ENCODE measurements at places on chromosomes 3 and 15.
A peak's percentile ranks its signal among the peaks of the same experiment; 100 is the strongest.

GRCh38 chr3:25747033-25747432 is 36.2 kb downstream of the NGLY1 start:
- no peak for DNase-seq

GRCh38 chr3:134487406-134487805 is 1.5 kb downstream of the CEP63 start:
- peak; percentile 11 for DNase-seq

GRCh38 chr3:197428117-197428801 is 127.5 kb downstream of the BDH1 start:
- DNase-seq: peak; percentile 47

GRCh38 chr3:197508051-197508451 is 47.7 kb downstream of the BDH1 start:
- DNase-seq: no peak

- DNase-seq: no peak
These were observed 49.9 kb upstream of the LPP start for GRCh38 chr3:188104050-188104449.

GRCh38 chr3:24195504-24196230 is 250.6 kb downstream of the NR1D2 start:
- DNase-seq: no peak

GRCh38 chr3:1235526-1236120 is 142.8 kb downstream of the CNTN6 start:
- no peak for DNase-seq

GRCh38 chr3:102180280-102180931 is 254.4 kb upstream of the ZPLD1 start:
- no peak for DNase-seq

- no peak for DNase-seq
These were observed 6.7 kb downstream of the FAM162A start for GRCh38 chr3:122390665-122391064.

DNA sequence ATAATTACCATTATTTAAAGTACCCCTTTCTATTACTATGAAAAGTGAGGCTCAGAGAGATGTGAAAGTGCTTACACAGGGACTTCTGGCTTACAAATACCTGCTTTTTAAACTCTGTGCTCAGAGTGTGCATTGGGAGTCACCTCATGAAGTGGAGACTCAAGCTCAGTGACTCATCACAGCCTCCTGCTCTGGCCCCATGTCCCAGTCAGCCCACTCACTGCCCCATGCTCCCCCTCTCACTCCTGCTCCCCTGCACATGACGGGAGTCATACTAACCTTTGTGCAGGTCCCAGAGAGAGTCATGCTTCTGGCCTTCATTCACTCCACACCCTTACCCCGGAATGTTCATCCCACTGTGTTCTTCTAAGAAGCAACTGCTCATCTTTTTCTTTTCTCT is 20.2 kb downstream of the CCR1 start:
- peak; percentile 9 for DNase-seq

DNA sequence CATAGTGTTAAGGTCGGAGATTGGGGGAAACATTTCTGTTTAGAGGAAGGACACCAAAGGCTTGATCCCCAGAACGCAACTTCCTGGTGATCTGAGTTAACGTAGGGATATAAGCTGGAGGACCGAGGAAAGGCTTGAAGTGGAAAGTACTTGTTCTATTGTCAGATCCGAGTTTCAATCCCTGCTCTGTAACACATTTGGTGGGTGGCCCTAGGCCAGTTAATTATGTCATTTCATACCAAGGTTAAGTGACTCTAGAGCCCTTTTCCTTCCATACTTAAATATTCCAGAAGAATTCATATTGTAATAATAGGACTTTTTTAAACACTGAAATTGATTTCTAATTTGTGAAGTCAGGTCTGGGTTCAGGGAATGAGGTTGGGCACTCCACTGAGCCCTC is 80.9 kb downstream of the RPLP1 start:
- DNase-seq: no peak

DNA sequence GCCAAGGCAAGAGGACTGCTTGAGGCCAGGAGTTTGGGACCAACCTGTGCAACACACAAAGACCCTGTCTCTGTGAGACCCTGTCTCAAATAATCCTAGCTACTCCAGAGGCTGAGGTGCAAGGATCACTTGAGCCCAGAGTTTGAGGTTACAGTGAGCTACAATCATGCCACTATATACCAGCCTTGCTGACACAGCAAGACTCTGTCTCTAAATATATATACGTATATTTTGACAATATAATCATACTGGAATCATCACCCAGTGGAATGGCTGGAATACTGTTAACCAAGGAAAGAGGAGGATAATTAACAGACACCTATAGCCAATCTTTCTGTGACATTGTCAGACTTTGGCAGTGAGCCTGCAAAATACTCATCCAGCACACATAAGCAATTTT is 9.0 kb upstream of the MAP1A start:
- no peak for DNase-seq

DNA sequence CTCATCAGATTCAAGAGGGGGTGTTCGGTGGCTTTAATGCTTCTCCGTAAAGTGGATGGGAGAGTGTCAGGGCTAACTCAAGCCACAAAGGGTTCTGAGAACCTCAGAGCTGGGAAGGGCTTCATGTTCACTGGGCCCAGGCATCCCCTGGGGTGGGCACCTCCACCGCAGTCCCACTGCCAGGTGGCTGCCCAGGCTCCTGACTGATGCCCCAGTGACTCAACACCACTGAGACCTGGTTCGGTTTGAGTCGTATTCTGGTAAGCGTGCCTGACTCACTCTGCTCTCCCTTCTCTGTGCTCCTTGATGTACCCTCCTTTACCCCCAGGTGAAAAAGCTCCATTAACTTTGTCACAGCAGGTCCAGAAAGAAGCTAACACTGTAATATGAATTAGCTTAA is 304.6 kb downstream of the RPLP1 start:
- DNase-seq: peak; percentile 83

DNA sequence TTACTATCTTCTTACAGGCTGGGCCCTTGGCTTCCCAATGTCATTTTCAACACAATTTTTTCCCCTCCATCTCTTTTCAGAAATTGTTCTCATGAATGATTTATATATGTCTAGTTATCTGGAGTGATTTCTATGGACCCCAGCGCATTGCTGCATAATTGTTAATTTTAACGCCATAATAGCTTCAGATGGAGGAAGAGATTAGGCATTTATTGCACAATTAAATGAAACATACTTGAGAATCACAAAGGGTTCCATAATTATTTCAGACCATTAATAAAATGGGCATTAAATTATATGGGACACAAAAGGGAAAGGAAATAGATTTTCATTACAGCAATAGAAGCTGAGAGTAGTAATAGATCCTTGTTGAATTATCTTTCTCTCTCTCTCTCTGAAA is 70.3 kb upstream of the SOX14 start:
- DNase-seq: no peak

DNA sequence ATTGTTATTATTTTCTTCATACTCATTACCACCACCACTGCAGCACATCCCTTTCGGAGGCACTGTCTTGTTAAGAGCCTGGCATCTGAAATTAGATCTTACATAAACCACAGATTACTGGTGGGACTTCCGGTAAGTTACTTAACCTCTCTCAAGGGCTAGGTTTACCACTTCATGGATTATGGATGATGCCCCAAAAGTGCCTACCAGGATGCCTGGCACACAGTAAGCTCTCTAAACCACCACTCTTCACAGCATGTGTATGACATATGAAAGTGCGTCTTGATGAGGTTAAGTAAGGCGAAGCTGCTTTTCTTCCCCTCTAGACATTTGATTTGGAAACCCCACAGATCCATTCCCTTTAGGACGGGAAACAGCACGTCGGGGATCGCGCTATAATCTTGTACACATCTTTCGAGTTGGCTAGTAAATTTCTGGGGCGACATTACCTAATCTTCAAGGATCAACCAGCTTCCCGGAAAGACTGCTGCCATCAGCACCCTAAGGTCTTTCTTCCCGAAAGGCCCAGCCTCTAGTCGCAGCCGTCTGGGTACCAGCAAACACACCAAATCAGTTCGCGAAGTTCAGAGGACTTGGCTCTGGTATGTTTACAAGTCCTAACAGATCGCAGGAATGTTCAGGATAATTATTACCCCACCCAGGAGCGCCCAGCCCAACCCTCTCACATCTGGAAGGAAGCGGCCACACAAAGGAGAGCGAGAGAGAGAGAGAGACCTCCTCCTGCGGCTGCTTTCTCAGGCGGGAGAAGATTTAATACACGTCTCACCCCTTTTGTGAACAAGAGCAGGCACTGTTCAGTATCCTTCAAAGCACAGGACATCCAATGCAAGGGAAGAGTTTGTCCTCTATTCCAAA is 155.1 kb upstream of the FRMD4B start:
- no peak for DNase-seq

DNA sequence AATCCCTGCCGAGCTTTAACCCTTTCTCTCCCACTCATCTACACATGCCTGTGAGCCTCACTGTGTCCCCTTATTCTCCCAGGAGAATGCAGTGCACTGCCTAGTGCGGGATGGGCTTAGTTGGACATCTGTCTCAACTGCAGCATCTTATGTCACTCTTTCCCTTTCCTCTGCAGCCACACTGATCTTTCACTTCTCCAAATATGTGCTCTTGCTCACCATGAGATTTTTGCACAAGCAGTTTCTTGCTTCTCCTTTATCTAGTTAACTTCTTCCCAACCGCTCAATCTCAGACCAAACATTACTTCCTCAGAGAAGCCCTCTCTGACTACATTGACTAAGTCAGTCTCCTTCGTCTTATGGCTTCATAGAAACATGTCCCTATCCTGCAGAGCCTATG is 292.3 kb downstream of the KBTBD8 start:
- no peak for DNase-seq

DNA sequence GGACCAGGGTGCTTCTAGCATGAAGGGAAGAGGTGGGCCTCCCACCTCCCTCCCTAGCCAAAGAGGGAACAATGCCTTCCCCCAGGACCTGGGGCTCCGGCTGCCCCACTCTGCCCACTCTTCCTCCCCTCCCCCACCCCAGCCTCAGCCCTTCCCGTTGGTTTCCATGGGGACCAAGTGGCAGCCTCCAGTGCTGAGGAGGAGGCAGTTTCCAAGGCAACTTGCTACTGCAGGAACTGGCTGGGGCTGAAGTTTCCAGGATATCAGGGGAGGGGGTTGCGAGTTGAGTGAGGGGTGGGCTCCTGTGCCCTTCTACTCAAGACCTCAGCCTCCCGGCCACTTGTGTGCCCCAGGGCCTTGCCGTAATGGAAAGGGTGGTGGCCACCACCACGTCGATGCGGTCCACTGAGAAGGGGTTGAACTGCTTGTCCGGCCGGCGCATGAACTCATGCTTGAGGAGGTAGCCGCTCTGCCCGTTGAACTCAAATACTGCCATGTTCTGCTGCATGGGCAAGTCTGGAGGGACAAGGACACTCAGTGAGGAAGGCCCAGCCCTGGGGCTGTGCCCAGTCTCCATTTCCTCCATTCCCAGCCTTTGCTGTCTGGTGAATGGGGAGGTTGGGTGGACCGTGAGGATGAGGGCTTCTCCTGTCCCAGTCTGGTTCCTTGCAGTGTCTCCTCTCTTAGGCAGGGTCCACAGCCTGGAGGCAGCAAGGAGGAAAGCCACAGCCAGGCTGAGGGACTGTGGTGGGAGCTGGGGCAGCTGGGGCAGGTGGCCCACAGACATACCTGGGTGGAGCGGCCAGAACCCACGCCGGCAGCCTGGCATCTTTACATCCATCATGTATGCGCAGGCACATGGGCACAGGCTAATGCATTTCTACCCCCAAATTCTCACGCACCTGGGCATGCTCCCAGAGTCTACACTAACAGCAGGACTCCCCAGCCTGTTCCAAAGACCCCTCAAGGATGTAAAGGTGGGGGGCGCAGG is 11.3 kb upstream of the ANKRD63 start:
- DNase-seq: no peak

GRCh38 chr3:74349015-74349414 is 265.4 kb downstream of the CNTN3 start:
- DNase-seq: no peak

DNA sequence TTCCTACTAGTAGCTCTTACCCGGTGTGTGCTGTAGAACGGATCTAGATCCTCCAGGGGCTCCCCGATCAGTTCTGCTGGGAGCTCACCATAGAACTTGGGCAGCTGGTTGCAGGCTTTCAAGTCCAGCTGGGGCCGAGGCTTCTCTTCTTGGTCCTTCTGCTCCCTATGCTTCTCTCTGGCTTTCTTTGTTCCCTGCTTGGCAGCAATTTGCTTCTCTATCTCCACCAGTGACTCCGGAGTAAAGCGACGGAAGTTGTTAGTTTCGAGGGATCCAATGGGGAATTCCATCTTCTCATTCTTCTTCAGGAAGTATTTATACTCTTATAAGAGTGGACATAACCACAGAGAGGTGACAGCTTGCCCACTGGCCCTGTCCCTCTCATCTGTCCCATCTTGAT is 22.3 kb downstream of the SCN10A start:
- no peak for DNase-seq

DNA sequence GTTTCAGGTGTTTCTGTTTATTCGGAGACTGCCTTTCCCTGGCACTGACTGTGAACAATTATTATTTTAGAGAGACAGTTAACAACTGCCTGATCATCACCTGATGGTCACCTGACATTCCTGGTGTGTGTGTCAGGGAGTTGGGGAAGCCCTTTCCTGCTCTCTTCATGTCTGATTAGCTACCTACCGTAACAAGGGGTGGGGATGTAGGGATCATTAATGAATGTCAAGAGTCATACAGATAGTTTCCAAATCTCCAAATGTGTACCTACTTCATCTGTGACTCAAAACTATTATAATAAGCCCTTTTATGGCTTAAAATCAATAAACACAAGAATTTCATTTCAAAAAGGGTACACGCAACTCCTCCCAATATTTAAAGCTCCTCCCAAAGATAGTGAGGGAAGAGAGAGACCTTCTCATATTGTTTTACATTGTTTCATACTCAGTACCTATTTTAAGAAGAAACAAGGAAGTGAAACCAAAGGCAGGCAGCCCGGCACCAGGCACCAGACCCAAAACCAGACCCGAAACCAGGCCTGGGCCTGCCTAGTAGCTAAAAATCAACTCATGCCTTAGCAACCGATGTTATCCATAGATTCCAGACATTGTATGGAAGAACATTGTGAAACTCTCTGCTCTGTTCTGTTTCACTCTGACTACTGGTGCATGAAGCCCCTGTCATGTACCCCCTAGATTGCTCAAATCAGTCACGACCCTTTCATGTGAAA is 844.9 kb upstream of the ALCAM start:
- no peak for DNase-seq

DNA sequence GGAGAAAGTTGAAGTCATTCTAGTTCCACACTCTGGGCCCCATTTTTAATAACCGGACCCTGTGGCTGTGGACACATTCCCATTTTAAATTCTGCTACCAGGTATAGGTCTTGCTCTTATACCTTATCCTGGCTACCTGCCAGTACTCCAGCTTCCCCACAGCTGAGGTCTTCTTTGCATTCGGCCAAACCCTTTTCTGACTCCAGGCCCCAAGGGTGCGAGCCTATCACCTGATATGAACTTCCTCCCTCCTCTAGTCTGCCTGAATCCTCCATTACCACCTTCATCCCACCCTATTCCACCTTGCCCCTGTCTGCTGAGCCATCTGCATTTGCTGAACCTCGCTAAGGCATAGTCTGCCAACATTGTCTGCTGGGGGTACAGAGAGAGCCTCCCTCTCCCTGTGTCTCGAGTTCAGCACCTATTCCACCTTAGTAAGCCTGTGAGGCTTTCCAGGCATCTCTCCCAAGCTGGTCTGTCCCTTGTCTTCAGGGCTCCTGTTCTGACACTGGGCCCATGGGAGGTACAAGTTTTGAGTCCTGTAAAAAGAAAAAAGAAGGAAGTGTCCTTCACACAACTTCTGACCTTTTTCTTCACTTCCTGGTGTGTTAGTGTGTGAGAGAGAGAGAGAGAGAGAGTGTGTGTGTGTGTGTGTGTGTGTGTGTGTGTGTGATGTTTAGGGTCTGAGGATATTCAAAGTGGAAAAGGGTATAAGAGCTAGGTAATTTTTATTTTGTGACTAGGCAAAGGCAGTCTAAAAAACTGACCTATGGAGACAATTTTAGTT is 27.0 kb downstream of the PDE8A start:
- DNase-seq: no peak
